Stimulated activated CD8-positive, alpha-beta memory T cell treated with anti-CD3 and anti-CD28 coated beads, Interleukin-7, amount 100 ng/mL, for 24 hours (primary cell): ENCODE measurements at places on chromosomes 4 and X.

- no peak for DNase-seq
Measured at GRCh38 chr4:56803471-56803870, 18.0 kb downstream of the SPINK2 start.

- no peak for DNase-seq
Measured at GRCh38 chr4:24550441-24551175, 33.7 kb downstream of the DHX15 start.

DNA sequence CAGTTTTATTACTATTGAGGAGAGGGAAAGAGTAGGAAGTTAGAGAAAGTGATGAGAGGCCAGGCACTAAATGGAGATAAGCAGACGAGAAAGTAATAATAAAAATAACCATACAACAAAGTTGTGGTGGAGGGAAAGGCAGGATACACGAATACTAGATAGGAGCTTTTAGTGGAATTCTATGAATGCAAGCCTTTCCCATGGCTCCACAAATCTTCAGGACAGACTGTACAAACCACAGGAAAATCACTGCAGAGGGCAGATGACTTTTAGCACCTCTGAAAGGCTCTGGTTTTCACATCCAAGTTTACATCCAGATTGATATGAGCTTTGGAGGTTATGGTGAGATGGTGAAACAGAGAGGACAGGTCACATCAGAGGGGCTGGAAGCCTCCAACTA is 41.5 kb downstream of the TNIP3 start:
- no peak for DNase-seq

DNA sequence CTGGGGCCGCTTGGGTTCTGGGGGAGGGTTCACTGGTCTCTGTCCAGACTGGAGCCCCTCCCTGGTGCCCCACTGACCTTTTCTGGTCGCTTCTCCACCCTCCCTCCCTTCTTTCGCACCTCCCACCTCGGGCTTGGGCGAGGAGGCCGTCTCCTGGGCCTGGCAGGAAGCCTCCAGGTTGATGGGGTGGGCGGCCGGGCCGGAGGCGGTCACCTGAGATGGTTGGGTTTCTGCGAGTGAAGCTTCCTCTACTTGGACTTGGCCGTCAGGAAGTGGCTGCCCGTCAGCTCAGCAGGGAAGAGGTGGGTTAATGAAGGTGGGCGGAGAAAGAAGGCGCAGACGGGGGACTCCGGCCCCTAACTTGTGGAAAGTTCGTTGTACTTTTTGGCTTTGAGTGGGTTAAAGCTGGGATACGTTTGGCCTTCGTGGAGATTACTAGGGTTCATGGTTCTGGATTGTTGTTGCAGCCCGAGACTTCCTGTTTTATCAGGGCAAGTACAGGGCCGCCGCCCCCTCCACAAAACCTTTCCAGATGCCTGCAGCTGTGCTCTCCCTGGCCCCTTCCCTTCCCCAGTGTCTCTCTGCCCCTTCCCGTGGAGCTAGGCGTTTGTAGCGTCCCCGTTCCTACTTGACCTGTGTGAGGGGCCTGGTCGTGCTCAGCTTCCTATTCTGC is 1.2 kb downstream of the AKAP17A start:
- DNase-seq = no peak

DNA sequence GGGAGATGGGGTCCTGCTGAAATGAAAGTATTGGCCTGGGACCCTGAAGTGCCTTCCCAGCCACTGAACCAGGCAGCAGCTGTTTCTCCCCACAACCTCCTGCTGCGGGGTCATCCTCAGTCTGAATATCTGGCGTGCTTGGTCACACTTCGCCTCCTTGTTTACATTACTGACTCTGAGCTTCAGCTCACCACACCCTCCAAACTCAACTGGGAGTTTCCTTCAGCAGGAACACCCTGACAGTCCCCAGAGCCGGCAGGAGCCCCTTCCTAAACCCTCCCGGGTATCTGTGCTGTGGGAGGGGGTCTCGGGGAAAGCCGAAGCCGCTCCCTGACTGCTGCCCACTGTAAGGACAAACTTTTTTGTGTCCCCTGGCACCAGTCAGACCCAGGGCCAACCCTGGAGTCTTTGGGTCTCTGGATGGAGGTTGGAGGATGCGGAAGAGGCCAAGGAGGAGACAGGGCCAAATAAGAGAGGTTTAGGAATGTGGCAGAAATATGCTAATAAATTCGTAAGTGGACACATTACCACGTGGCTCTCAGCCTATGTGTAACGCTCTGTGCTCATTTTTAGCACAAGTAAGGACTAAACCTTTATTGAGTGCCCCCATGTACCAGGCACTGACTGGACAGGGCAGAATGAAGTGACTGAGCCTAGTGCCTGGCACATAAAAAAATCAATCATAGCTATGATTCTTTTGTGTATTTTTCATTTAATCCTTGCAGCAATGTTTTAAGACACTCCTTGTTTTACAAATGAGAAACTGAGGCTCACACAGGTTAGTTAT is 20.7 kb downstream of the FHDC1 start:
- no peak for DNase-seq

GRCh38 chr4:36128689-36129088 is 115.6 kb downstream of the ARAP2 start:
- DNase-seq = no peak

DNA sequence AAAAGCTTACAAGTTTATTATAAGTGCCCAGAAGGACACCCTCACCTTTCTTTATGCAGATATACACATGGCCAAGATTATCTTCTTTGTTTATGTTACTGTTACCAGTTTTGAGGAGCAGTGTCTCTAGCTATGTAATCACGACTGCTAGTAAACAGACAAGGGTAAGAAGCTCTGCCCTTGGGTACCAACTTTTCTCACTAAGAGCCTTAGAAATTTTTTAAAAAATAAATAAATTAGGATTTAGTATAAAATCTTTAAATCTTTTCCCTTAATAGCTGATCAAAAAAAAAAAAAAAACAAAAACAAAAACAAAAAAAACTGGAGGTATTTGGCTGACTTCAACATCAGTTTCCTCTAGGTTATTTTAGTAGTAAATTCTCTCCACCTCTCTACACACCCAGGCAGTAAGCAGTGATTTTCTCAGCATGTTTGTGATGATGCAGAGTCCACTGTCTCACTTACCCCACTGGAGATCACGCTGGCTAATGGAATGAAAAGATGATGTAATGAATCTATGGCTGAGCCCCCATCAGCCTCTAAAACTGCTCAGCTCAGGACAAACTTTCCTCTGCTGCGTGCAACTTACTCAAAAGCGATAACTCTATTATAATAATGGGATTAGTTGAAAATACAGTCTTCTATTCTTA is 125.9 kb downstream of the FRYL start:
- no peak for DNase-seq

- DNase-seq = peak; percentile 19
Measured at GRCh38 chr4:184100297-184100885, 117.3 kb downstream of the ENPP6 start.

- DNase-seq = no peak
Measured at GRCh38 chrX:127578395-127578794, 473.8 kb downstream of the ACTRT1 start.

DNA sequence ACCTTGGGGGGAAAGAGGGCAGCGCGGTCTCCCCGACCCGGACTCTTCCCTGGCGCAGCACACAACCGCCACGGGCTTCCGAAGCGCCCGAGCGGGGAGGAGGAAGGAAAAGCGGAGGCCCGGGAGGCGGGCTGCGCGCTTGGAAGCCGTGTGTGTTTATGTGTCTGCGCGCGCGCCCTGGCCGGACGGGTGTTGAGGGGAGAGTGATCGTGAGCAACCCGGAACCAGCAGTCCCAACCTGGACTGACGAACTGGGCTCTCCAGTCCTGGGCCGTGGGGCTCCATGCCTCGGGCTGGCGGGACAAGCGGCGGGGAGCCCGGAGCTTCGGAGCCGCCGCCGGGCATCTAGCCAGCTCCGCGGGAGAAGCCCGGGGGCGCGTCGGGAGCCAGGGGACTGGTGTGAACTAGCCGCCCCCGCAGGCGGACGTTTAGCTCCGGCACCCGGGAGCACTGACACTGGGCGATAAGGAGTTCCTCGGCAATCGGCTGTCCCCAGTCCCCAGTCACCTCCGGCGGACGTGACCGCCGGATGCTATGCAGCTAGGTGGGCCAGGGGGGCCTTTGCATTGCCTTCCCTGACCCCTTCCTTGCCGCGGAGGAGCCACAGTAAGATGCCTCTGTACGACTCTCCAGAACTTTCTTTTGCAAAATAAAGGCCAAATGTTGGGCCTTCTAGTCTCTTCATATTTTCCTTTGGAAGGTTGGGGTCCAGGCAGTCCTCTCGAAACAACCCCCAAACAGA is 74.8 kb upstream of the BCOR start:
- DNase-seq = no peak

DNA sequence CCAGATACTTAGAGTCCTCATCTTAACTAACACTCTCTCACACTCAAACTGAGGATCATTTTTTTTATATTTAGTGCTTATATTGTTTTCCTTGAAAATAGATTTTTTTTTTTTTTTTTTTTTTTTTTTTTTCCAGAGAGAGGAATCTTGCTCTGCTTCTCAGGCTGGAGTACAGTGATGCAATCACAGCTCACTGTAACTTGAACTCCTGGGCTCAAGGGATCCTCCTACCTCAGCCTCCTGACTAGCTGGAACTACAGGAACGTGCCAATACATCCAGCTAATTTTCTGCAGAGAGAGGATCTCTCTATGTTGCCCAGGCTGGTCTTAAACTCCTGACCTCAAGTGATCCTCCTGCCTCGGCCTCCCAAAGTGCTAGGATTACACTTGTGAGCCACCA is 650.3 kb upstream of the ATOH1 start:
- no peak for DNase-seq

- no peak for DNase-seq
Measured at GRCh38 chr4:123443401-123444289, 47.0 kb downstream of the SPRY1 start.

- no peak for DNase-seq
Measured at GRCh38 chr4:173371292-173372192, 788 bp downstream of the SAP30 start.

DNA sequence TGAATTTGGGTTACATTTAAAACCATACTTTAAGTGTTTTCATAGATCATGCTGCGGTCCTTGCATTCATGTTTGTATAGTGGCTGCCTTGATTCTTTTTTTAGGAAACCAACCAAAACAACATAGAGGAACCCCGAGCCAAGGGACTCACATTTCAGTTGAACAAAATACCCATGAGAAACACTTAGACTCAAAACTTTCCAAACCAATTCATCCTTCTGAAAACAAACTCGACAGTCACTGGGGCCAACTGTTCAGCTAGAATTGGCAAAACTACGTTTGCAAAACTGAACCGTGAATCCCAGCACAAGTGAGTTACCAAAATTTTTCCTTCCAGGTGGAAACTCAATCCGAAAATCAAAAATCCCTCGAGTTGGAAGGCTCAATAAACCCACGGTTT is 1.4 kb downstream of the ADGRA3 start:
- no peak for DNase-seq

- DNase-seq = no peak
Measured at GRCh38 chr4:109434007-109434971, 674 bp downstream of the SEC24B start.

- DNase-seq = no peak
Measured at GRCh38 chr4:119025420-119025819, 110.2 kb upstream of the MYOZ2 start.

GRCh38 chrX:17067534-17067933 is 121.1 kb downstream of the REPS2 start:
- DNase-seq = no peak

DNA sequence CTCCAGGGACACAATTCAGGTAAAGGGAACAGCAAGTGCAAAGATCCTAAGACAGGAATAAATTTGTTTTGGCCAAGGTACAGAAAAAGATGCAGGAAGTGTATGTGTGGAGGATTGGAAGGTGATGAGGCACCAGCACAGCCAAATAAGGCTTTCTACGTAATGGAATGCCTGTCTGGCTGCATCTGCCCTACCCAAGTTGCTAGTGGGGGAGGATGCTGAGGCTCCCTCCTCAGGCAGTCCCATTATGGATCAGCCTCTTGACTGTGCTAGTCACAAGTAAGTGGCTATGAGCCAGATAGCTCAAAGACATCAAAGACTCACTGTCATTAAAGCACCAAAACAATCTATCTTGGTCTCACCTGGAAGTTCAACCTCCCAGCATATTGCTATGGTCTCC is 300.9 kb upstream of the FAT4 start:
- DNase-seq = no peak

DNA sequence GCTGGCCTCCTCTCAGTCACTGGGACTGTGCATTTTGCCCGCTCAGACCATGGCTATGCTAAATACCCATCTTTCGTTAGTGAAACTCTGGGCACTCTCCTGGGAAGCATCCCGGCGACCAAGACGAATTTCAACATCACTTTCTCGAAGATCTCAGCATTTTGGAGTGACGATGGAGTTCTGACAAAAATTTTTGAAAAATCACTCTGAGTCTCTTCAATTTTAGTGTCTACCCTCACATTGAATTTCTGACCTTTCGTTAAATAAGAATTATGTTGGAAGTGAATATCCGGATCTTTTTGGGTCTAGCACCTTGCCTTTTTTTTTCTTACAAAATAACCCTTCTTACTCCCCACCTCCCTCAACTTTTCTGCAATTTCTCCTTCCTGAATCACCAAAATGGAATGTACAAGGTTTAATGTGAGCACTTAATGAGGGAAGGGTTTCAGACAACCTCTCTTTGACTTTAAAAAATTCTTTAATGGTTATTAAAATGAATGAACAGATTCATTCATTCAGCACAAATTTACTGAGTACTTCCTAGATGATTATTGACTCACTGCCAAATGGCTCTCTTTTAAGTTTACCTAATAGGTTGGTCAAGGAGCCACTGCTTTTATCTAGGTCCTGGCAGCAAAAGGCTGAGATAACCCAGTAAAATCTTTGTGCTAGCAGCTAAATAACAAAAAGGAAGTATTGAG is 746 bp upstream of the AADAT start:
- no peak for DNase-seq

DNA sequence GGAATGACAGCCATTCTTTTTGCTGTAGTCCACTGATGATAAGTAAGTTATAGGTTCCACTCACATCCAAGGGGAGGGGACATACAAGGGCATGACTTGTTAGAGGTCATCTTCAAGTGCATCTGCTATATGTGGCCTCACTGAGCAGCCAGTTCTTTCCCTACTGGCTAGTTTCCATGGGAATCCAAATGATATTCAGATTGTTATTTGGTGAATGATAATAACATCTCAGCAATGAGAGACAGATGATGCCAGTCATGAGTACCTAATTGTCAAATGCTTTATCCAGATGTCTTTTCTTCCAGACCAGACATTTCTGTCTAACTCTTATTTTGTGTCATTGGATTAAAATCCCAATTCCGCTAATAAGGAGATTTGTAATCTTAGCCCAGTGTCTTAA is 460.4 kb upstream of the BOD1L1 start:
- DNase-seq = no peak

GRCh38 chrX:12412561-12412960 is 274.3 kb downstream of the FRMPD4 start:
- no peak for DNase-seq

DNA sequence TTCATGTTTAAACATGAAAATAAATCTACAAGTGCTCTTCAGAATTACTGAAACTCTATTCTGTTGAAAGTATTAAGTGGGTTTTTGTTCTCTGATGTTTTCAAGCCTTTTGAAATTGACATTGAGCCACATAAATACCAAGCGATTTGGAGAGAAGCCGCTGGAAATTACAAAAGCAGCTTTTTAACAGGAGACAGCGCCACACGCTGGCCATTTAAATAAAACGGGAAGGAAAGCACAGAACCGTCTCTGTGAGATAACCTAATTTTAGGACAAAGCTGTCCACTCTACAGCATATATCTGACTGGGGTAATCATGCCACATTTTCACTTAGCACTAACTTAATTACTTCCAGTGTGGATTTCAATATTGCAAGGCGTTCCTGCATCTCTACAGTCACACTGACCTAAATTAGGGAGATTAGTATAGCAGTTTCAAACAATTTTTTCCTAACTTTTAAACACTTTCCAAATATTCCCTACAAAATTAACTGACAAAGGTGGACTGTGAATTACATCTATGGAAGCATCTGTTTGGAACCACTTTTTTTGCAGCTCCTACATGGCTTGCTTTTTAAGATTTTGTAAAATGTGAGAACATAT is 6.8 kb upstream of the ANOS1 start:
- DNase-seq = no peak
